Osteocyte (in vitro differentiated cells): ENCODE measurements at places on chromosomes 1 and 21. TPM values are rescaled to one million over a fixed set of nuclear protein-coding genes. Genes with fewer than 3 reads are reported as not detected.

GRCh38 chr1:59506952-59507351 lies 210.1 kb downstream of the FGGY start:
- no peak for DNase-seq

GRCh38 chr1:3821004-3821403 lies 24.7 kb upstream of the LRRC47 start:
- no peak for DNase-seq

DNA sequence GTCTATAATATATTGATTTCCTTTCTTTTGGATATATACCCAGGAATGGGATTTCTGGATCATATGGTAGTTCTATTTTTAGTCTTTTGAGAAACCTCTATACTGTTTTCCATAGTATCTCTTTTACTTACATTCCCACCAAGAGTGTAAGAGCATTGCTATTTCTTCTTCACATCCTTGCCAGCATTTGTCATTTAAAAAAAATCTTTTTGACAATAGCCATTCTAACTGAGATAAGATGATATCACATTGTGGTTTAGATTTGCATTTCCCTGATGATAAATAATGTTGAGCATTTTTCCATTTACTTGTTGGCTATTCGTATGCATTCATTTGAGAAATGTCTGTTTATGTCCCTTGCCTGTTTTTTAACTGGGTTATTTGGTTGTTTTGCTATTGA lies 467.4 kb downstream of the COL11A1 start:
- DNase-seq = no peak

DNA sequence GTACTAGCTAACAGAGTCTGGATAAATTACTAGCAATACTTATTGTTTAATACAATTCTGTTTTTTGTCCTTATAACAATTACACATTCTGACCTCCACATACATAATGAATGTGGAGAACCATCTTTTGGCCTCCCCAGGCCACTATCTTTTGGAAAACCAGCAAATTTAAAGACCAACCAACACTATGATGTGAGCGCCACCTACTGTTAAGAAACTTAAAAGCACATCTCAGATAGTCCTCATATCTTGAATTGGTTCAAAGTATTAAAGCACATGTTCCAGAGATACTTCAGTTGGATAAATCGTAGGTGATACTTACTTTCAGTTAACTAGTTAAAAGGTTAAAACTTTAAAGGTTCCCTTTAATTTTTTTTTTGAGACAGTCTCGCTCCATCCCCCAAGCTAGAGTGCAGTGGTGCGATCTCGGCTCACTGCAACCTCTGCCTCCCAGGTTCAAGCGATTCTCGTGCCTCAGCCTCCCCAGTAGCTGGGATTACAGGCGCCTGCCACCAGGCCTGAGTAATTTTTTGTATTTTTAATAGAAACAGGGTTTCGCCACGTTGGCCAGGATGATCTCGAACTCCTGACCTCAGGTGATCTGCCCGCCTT lies 29.3 kb upstream of the USP1 start:
- DNase-seq = no peak

DNA sequence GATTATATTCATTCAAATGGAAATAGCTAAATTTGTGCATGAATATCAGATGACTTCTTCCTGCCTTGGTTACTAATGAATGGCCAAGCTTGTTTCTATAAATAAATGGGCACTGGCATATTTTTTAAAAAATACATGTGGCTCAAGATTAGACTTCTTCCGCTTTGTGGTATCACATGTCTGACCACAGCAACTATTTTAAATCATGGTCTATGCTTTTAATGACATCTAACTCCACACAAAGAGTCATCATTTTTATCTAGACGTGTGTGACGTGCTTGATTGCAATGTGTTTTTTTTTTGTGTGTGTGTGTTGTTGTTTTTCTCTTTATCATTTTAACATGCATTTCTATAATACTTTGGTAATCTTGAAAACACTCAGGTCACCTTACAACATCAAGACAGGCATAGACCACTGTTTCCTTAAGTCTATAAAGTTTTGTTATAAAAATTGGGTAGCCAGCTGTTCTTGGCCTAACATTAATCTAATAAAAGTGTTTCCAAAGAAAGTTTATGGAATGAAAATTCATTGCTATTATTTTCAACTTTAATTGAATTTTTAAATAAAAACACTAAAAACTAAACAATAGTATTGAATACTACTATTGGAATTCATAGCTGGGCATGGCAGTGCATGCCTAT lies 29.5 kb downstream of the RGS1 start:
- no peak for DNase-seq

DYNLT5 gene
- total RNA-seq = 0.18 and 0.35 TPM in 2 replicates

KDF1 gene
- not detected in 2 replicates for total RNA-seq

DNA sequence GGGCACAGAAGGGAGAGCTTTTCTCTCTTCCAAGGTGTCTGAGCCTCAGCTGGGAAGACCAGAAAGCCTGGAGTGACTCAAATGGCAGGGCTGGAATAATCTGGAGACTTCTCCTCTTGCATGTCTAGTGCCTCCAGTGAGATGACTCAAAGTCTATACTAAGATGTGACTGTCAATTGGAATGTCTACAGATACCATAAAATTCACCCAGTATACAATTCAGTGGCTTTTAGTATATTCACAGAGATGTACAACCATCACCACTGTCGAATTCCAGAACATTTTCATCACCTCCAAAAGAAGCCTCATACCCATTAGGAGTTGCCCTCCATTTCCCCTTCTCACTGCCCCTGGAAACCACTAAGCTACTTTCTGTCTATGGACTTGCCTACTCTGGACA lies 47.9 kb upstream of the CNN3 start:
- DNase-seq = no peak

WNT2B gene
- total RNA-seq = 2.3 TPM in 2 replicates

DNA sequence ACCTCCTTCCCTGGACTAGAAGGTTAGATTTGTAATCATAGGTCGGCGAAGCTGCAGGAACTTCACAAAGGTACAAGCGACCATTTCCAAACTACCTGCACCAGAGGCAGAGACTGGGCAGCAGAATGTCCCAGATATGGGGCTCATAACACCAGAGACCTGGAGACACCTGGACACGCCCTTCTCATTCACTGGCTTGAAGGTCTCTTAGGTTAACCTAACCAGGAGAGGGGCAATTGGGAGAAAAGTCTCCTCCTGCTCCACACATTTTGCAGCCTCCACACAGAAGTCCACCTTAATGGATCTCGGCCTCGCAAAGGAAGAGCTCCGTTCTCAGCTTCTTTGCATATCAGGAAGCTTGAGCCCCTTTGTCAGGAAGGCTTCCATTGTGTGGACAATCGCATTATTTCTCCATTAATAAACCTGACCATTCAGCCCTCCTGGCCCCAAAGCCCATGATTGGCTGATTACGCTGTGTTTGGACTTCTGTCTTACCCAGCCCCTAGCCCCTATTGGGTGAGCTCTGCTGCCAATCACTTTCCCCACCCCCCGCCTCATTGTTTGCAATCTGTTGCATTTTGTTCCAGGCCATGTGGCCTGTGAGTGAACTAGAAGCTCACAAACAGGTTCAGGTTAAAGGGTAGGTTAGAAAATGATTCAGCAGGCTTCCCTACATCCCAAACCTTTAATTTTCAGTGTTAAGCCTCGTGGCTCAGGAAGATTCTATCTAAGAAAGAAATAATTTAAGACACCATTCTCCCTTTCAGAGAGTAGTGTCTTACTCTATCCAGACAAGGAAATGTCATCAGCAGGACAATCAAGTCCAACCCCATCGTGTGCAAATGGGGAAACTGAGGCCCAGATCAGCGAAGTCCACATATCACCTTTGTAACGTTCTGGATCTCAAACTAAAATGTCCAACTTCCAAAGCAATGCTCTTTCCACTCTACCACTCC lies 2.8 kb downstream of the MYCL start:
- no peak for DNase-seq

PRR9 gene
- not detected in 2 replicates for total RNA-seq

DNA sequence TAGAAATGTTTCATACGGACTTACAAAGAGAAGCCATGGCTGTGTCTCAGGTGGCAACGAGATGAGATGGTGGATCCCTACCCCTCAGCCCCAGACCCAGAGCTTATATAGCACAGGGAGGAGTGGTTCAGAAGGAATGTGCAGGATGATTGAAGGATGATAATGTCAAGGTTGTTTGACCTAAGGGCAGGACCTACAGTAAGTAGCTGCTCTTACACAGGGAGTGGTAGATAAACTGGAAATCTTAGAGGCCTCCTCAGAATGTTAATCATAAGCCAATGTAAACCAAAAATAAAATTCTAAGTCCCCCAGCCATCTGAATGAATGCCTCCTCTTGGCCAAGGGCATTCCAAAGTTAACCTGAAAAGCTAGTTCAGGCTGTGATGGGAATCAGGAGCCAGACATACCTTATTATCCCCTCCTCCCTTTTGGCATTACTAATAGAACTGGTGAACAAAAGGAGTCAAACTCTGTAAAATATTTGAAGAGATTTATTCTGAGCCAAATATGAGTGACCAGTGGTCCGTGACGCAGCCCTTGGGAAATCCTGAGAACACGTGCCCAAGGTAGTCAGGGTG lies 45.8 kb upstream of the PDE9A start:
- no peak for DNase-seq

DNA sequence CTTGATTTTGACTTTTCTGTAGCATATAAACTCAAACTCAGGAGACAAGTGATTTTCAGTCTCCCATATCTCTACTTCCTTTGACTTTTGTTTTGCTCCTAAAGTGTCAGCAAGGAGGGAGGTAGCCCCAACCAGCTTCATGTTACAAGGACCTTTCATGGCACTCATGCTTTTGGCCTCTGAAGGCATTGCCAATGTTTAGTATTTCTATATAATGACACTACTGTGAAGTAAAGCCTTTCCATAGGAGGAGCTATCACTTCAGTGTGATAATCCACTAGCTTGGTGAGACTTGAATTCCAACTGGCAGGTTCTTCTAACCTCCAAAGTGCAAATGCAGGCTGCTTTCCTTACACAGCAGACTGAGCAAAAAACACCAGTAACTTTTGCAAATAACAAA lies 14.4 kb downstream of the COLGALT2 start:
- DNase-seq = no peak

WNT4 gene
- 0.13 and 0.19 TPM in 2 replicates for total RNA-seq

DNA sequence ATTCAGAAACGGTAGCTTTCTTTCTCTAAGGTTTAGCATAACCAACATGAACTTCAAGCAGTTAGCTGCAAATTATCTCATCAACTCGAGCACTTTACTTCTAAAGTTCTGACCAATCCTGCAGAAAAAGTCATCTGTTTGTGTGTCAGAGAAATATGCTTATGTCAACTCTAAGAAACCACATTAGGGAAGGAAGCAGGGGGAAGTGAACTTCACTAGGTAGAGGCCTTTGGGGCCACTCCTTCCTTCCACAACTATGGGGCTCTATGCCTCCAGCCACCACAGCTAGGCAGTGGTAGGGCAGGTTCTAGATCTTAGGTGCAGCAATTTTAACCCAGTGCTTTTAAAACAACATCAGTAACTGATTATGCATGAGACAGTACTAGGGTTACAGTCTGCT lies 375.9 kb downstream of the DSCAM start:
- no peak for DNase-seq
